ENCODE measurements at places on chromosomes 6 and 20.

GRCh38 chr6:150001295-150002008 is 23.9 kb downstream of the RAET1L start:
- no peak for DNase-seq

- no peak for DNase-seq
These were observed 57.4 kb upstream of the SLCO4A1 start for GRCh38 chr20:62584671-62585460.

DNA sequence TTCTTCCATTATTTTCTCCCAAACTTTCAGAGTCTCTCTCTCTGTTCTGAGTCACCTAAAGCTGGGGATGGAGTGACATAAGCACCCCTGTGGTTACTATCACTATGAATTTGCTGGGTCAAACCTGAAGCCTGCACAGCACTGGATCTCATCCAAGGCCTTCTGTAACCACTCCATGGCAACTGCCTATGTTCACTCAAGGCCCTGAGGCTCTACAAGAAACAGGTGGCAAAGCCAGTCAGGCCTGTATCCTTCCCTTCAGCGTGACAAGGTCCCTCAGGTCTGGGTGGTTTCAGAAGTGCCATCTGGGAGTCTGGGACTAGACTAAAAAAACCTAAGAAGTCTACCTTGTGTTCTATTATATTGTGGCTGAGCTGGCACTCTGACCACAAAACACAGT is 1278.8 kb upstream of the EYS start:
- peak; percentile 43 for DNase-seq

DNA sequence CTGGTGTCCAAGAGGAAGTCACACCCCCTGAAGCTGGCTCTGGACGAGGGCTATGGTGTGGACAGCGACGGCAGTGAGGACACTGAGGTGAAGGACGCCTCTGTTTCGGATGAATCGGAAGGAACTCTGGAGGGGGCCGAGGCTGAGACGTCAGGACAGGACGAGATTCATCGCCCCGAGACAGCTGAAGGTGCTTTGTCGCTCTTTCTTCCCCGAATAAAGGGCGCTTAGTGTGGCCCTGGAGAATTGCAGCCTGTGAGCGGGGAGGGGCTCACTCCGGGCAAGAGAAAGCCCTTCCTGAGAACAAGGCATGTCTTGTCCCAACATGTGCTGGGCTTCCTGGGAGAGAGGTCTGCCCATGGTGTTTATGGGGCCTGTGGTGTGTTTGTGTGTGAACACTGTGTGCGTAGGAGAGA is 41.4 kb downstream of the MYT1 start:
- no peak for DNase-seq

GRCh38 chr6:24664046-24664987 is 2.4 kb downstream of the TDP2 start:
- DNase-seq = no peak

GRCh38 chr6:3261921-3262320 is 3.2 kb downstream of the PSMG4 start:
- no peak for DNase-seq

- DNase-seq = no peak
These were observed 689.3 kb upstream of the FLRT3 start for GRCh38 chr20:15026759-15027158.

DNA sequence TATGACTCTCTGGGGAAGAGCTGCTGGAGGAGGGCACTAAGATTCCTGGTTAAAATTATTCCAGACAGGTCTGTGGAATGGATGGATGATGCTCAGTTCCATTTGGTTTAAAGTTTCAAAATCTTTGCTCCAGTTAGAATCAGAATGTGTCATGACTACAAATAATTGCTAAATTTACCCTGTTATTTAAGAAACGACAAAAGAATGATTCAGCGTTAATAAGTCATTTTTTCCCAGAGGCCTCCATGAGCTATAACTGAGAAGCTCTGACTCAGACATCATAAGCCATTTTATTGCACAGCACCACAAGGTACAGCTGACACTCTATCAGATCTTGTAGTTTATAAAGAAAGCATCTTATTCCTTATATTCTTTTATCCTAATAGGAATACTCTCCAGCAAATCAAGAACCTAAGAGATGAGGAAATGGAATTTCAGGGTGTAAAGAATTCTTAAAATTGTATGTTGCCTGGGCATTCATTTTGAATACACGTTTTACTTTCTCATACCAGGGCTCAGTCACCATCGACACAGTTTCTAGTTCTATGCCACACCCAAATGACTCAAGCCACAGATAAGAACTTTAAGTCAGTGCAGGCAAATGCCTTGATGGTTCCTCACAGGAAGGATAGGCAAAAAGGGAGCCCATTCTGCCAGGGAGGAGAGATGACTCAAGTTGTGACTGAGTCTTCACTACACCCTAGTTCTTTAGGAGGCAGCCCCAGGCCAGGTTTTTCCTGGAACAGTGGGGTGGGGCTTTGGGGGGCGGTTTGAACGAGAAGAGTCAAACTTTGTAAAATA is 636.0 kb downstream of the MMUT start:
- DNase-seq = no peak

- no peak for DNase-seq
These were observed 38.1 kb upstream of the FLRT3 start for GRCh38 chr20:14375416-14375985.

DNA sequence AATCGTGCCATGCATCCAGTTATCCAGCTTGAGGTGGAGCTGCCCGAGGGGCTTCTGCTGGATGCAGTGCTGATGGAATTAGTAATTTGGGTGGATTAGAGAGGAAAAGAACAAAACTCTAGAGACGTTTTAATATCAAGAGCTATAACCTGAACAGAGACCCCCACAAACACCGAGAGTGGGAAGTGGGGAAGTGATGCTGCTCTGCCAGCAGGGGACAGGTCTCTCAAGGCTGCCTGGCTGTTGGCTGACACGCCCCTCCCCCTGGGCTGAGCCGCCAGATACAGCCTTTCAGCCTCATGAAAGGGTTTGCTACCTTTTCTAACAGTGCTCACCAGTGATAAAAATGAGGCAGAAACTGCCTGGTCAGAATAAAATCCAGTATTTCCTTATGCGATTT is 9.6 kb downstream of the LEMD2 start:
- DNase-seq = no peak

GRCh38 chr6:75922226-75922625 is 150.2 kb downstream of the IMPG1 start:
- DNase-seq = no peak

- DNase-seq = no peak
These were observed 25.6 kb downstream of the SNX9 start for GRCh38 chr6:157848693-157849092.

GRCh38 chr20:37385659-37386504 is 39.9 kb downstream of the SRC start:
- DNase-seq = no peak

DNA sequence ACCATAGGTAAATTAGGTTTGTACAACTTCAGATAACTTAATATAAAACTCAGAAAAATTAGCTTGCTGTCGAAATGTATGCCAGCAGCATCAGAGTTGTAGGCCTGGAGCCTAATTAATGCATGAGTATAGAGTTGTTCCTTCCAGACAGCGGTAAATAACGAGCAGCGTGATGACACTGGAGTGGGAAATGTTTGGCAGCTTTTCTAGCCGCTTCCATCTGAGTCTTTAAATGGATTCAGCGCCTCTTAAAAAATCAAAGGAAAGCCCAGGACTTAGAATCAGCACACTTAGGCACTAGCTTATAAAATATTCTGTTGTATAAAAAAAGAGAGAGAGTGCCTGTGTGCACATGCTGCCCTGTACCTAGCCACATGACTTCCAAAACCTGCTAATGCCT is 43.7 kb upstream of the SYNJ2 start:
- DNase-seq = no peak

- DNase-seq = no peak
These were observed 2.4 kb downstream of the NKX2-2 start for GRCh38 chr20:21511485-21511849.

DNA sequence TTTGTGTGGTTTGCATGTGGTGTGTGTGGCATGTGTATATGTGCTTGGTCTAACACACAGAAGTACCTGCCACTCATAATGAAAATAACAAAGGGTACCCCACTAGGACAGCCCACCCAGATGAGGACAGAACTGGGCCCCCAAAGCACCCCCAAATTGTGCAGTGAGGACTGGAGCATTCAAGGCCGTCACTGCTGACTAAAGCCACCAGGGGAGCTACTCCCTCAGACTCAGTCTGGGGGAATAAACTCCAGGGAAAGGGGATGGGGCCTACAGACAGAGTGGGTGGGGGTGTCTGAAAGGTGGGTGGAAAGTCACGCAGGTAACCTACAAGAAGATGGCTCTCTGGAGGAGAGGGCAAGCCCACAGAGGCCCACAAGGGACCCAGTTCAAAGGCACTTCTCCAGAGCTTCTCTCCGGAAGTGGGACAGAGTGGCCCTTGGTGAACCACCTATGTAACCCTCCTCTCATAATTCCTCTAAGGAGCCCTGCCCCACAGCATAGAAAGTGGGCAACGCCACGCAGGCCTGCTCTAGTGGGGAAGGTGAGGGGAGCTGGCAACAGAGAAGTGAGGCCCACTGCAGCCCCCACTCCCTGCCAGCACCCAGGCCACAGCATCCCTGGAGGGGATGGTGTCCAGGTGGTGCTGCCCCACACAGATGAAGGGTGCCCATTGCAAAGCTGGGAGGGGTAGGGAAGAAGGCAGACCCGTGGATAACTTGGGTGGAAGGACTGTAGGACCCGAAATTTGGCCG is 122.8 kb upstream of the MAFB start:
- DNase-seq = no peak

GRCh38 chr6:45706319-45706718 is 309.3 kb downstream of the CLIC5 start:
- no peak for DNase-seq

DNA sequence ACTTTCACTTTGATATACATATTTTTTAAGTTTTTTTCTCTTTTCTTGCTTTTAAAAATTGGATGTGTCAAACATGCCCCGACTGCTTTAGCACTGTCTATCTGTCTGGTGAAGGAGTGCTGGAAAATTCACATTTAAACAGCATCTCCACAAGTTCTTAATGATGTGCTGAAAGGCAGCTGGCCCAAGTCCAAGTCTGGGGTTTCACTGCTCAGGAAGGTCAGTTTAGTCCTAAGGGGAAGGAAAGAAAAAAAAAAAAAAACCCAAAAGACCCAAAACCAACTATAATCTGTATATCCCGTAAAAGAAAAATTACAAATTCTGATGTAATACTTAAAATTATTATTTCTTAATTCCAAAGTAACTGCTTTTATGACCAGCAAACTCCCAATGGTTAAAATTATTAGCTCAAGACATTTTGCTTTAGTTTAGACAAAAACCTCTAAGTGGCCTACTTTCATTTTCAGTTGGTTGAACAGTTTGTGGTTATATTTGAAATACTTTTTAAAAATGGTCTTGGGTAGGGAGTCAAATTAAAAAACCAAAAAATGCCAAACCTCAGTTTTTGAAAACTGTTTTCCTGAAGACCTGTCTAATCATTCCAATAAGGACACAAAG is 79.5 kb upstream of the PREP start:
- peak; percentile 64 for DNase-seq

DNA sequence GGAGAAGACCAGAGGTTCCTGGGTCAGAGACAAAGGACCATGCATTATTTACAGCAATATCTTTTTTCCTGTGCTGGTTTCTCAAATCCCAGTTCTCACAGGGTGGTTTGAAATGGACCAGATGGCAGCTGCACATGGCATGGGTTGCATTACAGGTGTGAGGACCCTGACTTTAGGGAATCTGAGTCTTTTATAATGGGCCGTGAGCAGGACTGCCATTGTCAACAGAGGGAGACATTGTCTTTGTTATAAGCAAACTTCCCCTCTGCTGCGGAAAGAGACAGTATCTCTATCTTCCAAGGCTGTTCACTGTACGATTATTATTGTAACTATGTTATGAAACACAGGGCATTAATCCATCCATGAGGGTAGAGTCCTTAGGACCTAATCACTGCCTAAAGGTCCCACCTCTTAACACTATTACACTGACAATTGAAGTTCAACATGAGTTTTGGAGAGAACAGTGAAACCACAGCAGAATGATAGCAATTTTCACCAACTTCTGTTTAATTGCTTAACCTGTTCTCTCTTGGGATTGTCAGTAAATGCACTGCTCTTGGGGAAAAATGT is 156.1 kb upstream of the AGPAT4 start:
- DNase-seq = no peak

DNA sequence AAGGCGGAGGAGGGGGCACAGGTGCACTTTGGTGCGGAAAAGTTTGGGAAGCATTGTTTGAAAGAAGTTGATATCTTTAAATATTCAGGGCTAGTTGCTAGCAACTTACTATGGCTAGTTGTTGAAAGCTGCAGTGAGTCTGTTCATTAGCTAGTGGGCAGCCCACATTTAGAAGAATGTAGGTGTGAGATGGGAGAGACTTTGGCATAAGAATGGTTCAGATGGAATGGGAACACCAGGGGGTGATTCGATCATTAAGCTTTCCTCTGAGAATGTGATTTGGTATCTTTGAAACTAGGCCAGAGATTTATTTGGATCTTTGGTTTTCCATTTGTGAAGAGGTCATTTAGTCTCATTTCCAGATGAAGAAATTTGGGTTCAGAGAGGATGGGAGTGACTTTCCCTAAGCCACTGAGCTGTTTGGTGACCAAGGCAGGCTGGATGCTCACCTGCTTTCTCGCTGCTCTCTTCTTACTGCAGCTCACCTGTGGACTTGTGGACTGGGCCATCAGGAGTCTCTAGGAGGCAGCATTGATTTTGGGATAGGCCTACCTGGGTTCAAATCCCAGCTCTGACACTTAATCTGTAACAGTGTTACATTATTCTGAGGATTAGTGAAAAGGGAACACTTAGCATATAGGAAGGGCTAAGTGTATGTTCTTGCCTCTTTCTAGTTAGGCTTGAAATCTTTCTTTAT is 62.9 kb downstream of the CARMIL1 start:
- DNase-seq = no peak

DNA sequence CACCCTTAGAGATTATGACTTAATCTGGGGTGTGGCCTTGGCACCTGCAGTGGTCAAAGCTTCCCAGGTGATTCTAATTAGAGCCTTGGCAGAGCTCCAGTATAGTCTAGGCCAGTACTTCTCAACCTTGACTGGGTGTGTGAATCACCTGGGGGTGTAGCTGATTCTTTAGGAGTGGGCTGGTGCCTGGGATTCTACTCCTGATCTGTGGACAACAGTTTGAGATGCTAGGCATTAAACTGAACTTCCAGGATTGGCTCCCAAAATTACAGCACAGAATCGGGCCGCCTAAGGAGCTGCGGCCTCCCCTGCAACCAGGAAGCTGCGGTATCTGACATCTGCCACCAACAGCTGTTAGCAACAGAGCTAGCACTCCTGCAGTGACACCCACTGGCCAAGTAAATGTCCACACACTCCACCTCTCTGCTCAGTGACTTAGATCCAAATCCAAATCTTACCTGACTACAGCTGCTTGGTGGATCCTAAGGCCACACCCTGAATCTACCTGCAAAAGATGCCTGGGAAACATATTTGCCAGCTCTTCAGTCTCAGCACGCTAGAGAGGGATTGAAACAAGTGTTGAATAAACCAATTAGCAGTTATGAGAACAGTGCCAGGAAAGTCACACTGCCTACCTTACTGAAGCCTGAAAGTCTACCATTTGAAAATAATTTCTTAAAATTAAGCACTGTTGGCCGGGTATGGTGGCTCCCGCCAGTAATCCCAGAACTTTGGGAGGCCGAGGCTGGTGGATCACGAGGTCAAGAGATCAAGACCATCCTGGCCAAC is 126.7 kb downstream of the UNC5CL start:
- DNase-seq = peak; percentile 70

- no peak for DNase-seq
These were observed 65.8 kb upstream of the SNRPB2 start for GRCh38 chr20:16664020-16664419.
